Activated T-cell treated with anti-CD3 and anti-CD28 coated beads for 24 hours (primary cell): ENCODE measurements at places on chromosomes 6 and 20.
A peak's percentile ranks its signal among the peaks of the same experiment; 100 is the strongest.

DNA sequence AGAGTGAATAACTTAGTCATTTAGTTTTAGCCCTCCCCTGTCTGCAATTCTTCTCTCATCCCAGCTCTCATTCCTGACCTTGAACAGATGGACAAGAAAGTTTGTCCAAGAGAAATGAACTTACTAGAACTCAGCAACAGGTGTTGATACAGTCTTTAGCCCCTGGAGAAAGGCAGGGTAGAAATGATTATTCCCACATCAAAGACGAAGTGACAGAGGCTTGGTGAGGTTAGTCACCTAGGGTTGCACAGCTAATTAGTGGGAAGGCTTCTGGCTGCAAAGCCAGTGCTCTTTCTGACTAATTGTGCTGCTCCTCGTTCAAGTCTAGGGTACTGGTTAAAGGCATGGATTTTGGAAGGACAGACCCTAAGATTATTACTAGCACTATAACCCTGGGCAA, 4.5 kb downstream of the ZDHHC14 start:
- DNase-seq: peak; percentile 7

- no peak for DNase-seq
These were observed 50.0 kb downstream of the BCAS1 start for GRCh38 chr20:54020348-54020747.

DNA sequence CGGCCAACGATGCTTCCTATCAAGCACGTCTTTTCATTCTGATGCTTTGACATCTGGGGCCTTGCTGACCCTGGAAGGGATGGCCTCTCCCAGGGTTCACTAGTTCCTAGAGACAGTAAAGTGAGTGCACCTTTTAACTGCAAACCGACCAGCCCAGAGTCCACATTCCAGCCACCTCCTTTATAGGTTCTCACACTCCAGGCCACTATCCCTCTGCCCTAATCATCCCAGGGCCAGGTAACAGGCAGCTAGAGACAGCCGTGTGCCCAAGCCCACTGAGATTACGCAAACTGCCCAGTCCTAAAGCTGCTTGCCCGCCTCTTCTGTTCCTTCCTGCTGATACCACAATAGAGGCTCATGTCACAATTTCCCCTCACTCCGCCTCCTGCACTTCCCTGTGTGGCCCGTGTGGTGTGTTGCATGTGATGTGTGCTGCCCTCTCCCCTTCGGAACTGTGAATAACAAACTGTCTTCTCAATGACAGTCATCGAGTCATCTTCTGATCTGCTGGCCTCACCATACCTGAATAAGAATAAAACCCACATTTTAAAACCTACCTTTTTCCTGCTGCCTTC, 123.7 kb upstream of the EXOC2 start:
- DNase-seq: peak; percentile 32

- no peak for DNase-seq
These were observed 137.2 kb downstream of the NCOA3 start for GRCh38 chr20:47638851-47639250.

- DNase-seq: no peak
These were observed 98.4 kb downstream of the SESN1 start for GRCh38 chr6:108996208-108996607.

GRCh38 chr6:97909380-97909779, 626.4 kb upstream of the MMS22L start:
- DNase-seq: no peak

DNA sequence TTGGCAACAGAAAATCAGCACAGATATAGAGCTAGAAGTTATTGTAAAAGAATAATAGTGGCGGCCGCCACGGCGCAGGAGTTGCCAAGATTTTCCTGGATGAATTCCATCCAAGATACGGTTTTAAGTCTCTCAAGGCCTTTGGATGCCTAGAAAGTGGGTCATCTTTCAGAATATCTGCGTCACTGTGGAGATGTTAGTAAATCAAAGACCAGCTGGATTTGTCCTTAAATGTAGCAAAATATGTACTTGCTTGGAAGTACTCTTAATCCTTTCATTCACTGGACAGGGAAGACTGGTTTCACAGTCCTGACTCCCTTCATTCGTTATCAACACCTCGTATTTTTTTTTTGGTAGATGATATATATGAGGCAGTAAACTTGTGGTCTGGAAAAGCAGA, 83.0 kb downstream of the SLC22A3 start:
- no peak for DNase-seq

DNA sequence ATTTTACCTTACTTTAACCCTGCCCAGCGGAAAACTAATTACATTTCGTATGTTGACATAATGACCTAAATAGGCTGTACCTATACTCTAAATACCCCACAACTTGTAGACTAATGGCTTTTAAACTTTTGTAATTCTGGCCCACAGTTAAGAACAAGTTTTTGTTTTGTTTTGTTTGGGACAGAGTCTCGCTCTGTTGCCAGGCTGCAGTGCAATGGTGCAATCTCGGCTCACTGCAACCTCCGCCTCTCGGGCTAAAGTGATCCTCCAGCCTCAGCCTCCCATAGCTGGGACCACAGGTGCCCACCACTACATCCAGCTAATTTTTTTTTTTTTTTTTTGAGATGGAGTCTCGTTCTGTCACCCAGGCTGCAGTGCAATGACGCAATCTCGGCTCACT, 5.7 kb upstream of the SASH1 start:
- no peak for DNase-seq

- no peak for DNase-seq
These were observed 98.8 kb upstream of the BEND6 start for GRCh38 chr6:56856036-56856580.

GRCh38 chr6:7268362-7268761, 44.6 kb downstream of the SSR1 start:
- DNase-seq: no peak

- DNase-seq: no peak
These were observed 49.0 kb downstream of the MDGA1 start for GRCh38 chr6:37648465-37649330.

- DNase-seq: no peak
These were observed 153.6 kb upstream of the KCNK16 start for GRCh38 chr6:39476151-39476550.

- DNase-seq: no peak
These were observed 123.3 kb downstream of the TBC1D32 start for GRCh38 chr6:121210943-121211342.

GRCh38 chr20:55882910-55883309, 122.4 kb downstream of the CBLN4 start:
- DNase-seq: no peak

- no peak for DNase-seq
These were observed 108.0 kb downstream of the SNX5 start for GRCh38 chr20:17860301-17861197.

DNA sequence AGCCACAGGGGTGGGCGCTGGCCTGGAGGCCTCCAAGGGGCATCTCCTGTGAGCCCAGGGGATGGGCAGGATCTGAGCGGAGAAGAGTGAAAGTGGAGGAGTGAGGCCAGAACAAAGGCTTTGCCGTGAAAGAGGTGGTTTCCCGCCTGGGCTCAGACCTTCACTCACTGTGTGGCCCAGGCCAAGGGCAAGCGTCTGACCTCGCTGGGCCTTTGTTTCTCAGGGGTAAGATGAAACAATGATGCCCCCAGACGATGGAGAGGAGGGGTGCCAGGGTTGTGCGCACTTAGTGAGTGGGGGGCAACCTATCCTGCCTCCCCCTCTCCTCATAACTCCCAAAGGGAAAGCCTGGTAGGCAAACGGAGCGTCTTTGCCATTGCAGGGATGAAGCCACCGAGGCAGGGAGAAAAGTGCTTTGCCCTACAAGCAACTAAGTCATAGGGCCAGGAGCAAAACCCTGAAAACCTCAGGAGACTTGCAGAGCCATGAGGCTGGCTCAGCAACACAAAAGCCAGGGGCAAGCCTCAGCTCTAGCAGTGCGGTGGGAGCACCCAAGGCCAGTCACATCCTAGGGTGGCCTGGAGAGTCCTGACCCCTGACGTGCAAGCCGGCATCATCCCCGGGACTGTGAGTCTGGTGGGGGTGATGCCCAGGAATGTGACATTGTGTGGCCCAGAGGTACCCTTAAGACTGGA, 897 bp upstream of the STMN3 start:
- no peak for DNase-seq

DNA sequence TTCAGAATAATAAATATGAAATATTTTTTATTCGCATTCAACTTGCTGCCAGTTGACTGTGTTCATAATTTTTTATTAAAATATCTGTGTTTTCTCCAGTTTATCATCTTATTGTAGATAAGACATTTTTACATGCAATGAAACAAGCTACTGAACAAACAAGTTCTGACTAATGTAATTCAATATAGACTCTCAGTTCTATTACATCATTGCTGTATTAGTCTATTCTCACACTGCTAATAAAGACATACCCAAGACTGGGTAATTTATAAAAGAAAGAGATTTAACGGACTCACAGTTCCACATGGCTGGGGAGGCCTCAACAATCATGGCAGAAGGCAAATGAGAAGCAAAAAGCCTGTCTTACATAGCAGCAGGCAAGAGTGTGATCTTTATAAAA, 1357.7 kb upstream of the CITED2 start:
- DNase-seq: no peak

DNA sequence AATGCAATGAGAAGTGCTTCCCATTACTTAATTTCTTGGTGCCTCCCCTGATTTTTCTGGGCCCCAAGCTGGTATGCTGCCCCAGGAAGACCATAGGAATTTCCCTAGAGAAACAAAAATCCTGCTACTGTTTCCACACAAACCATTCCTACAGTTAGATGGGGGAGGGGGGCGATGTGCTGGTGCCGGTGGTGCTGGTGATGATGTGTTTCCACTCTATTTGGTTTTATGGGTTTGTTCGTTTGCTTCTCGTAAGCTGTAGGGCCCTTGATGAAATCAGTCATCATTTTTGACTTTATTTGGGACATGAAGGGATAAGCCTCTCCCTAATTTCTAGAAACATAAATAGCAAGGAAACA, 105.1 kb downstream of the MKKS start:
- no peak for DNase-seq
